A549 (cell line): ENCODE measurements at places on chromosomes 1 and 21.

DNA sequence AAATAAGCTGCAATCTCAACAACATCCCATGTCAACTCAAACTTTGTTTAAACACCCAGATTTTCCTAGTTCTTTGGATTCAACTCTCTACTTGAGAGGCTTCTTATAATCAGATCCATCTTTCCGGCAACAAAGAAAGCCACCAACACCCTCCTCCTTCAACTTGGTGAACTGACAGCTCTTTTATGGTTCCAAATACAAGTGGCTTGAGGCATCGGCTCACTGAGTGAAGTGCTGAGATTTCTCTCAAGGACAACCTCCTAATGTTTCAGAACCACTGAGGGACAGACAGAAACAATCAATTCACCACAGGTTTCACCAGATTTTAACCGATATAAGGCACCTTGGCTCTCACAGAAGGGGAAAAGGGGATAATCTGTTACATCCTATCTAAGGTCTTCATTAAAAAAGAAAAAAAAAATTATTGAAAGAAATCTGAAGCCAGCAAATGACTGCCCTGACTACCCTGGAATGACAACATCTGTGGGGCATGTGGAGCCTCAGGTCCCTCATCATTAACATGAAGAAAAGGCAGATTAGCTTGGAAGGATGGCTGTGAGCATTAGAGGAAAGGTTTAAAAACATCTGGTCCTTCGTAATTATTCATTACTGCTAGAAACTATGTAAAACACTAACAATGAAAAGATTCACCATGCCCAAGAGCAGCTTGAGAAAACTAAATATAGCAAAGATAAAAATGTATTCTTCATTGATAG, 50.9 kb downstream of the PTPN14 start:
- no peak for DNase-seq

- DNase-seq, result no peak
Measured at GRCh38 chr1:1436630-1437032, 1.1 kb downstream of the VWA1 start.

DNA sequence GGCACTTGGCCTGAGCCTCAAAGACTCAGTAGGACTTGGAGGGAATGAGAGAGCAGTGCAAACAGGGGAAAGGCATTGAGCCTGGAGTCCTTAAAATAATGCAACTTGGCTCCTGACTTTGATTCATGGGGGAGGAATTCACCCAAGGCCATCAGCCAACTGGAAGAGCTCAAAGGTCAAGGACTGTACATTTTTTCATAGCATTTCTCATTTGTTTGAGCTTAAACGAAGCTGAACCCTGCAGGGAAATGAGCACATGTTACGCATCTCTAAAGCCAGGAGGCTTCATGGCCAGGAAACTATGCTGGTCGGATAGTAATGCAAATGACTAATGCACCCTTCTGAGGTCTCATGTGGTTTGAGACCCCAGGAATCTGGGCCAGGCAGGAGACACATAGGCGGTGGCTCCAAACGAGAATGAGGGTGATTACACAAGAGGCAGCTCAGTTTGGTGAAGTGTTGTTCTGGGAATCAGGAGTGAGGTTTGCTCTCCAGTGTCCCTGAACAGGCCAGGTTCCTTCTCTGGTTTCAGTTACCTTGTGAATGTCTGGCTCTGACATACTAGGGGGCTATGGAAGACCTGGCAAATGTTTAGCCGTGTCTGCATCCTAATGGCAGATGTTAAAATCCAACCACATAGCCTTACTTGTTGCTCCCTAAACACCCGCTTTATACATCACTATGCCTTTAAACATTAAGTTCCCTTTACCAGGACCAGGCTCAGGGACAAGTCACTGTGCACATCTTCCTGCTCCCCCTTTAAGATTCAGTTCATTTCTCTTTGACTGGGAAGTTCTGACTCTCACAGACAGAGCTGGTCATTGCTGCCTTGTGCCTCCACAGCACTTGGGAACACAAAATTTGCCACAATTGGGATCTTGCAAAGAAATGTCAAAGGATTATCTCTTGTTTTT, 503.9 kb upstream of the USP24 start:
- peak; percentile 68 for DNase-seq

DNA sequence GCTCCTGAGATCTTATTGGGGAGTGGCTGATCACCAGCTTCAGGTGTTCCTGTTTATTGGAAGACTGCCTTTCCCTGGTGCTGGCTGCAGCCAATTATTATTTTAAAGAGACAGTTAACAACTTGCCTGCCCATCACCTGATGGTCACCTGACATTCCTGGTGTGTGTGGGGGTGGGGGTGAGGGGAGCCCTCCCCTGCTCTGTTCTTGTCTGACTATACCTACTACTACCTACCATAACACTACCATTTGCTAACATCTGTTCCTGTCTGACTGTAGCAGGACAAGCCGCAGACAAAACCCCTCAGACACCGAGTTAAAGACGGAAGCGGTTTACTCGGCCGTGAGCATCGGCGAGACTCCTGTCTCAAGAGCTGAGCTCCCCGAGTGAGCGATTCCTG, 54.9 kb upstream of the NBPF3 start:
- DNase-seq, result no peak

GRCh38 chr1:199734186-199734585, 293.3 kb upstream of the NR5A2 start:
- no peak for DNase-seq

DNA sequence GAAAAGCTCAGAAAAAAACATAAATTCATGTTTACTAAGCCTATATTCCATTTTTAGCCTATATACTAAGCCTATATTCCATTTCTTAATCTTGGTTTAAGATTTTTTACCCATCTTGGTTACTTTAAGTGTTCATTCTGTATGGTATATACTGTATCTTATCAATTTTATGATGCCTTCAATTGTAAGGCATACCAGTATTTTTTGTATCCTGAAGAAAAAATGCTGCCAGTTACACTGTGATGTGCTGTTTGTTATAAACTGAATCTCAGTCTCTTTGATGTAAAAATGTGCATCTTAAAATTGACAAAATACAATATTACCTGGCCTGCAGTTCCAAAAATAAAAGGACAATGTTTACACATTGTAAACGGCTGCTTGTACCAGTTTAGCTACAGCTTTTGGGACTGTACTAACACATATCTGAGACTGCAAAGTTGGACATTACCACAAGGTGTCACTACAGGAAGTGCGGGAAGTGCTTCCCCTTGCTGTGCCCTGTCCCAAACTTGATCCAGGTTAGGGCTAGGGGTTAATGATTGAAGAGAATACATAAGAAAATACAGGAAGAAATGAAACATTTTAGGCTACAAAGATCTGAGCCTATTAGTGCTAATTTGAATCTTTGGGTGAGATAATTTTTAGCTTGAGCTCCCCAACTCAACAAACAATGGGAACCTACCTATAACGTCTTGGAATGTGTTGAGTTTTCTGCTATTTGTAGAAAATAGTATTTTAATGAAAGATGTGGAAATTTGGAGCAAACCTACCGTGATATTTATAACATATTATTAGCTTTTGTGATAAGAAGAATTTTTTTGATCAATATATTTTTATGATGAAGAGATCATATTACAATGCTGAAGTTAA, 108.9 kb downstream of the LBR start:
- DNase-seq, result peak; percentile 67

DNA sequence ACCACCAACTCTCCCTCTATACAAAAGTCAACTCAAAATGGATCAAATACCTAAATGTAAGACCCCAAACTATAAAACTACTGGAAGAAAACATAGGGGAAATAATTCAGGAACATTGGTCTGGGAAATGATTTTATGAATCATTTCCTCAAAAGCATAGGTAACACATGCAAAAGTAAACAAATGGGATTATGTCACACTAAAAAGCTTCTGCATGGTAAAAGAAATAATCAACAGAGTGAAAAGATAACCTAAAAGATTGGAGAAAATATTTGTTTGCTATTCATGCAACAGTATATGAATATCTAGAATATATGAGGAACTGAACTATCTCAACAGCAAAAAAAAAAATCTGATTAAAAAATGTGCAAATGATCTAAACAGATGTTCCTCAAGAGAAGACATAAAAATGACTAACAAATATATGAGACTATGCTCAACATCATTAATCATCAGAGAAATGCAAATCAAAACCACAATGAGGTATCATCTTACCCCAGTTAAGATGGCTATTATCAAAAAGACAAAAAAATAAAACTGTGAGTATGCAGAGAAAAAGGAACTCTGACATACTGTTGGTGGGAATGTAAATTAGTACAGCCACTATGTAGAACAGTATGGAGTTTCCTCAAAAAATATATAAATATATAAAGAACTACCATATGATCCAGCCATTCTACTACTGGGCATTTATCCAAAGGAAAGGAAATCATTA, 47.8 kb downstream of the VCAM1 start:
- no peak for DNase-seq

DNA sequence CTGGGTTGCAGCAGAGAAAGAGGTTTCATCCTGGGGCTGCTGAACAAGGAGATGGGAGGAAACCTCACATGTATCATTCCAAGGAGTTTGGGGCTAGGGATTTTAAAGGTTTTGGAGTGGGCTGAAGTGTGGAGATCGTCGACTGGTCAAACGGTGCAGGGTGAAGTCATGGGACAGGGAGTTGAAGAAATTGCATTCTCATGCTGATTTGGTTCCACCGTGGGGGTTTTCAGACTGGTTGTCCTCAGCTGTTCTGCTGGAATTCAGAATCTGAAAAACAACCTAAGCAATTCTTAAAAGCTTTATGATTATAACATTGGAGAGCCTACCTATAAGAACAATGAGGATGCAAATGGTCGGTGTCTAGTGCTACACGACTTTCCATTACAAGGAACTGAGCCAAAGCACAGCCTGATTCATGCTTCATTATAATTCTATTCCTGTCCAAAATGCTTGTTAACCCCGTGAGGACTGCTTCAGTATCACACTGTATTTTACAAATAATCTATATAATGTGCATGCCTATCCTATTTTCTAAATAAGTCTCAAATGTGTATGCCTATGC, 242.7 kb downstream of the TM2D1 start:
- no peak for DNase-seq

DNA sequence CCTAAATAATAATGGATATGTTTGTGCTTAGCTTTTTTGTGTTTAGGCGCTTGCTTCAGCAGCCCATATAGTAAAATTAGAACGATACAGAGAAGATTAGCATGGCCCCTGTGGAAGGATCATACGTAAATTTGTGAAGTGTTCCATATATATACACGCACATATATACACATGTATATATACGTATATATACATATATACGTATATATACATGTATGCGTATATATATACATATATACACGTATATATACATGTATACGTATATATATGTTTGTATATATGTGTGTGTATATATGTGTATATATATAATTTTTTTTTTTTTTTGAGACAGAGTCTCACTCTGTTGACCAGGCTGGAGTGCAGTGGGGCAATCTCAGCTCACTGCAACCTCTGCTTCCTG, 17.4 kb downstream of the SNX27 start:
- no peak for DNase-seq

GRCh38 chr1:209576392-209577197, 6.9 kb upstream of the CAMK1G start:
- peak; percentile 69 for DNase-seq

DNA sequence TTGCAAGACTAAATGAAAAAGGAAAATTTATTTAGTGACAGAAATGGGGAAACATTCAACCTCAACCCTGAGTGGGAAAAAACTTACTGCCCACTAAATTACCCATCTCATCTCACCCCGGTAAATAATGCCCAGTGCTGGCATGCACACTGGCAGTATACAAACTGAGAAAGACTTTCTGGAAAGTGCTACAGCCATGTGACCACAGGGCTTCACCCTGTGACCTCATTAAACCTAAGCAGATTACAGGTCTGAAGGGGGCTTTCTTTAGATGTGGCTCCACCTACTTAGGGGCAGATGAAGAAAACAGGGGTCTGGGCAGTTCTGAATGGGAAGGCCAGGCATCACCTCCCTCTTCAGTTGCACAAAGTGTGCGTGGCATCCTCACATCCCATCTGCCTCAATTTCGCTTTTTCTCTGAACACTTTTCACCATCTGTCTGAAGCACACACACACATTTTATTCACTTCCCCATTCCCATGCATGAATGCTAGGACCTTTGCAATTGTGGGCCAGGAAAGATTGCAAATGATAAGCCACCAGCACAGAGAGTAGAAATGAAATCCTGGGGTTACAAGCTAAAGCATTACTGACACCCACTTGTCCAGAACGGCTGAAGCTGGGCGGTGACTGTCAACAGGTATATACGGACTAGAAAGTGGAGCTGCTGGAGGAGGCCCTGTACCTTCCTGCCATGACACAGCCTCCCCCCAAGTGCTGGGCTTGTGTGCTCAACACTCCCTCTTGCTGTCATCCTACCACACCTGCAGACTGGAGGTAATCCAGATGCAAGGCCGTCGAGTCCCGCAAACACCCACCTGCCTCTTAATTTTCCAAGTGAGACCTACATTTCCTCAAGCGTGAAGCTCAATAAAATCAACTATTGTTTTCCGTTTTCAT, 2.7 kb downstream of the NADK start:
- no peak for DNase-seq

- DNase-seq, result peak; percentile 17
Measured at GRCh38 chr1:24966724-24967346, 36.8 kb upstream of the RUNX3 start.

- DNase-seq, result no peak
Measured at GRCh38 chr1:23578997-23579363, 19.7 kb upstream of the ID3 start.

GRCh38 chr1:193727850-193728249, 541.4 kb upstream of the B3GALT2 start:
- no peak for DNase-seq

- DNase-seq, result no peak
Measured at GRCh38 chr1:47547753-47548573, 110.1 kb downstream of the FOXD2 start.

GRCh38 chr1:41240781-41241353, 1.2 kb downstream of the SCMH1 start:
- no peak for DNase-seq
